Eye (tissue), 1 donor: ENCODE measurements at places on chromosomes 16 and 17.
A peak's percentile ranks its signal among the peaks of the same experiment; 100 is the strongest.

DNA sequence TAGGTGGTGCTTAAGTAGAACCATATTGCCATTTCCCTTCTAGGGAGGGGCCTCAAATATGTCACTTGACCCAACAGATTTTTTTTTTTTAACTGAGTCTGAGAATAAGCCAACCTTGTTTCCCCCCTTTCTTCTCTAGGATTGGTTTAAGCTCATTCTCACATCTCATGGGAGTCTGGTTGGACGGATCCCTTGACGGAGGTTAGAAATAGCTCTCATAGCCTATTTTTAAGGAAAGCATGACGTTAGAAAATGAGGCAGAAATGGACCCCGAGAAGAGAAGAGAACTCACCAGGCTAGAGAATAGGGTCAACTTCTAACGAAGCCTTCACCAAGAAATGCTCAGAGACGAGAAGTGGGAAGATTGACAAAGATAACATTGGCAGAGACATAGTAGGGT lies 95.1 kb upstream of the ZFHX3 start:
- peak; percentile 9 for DNase-seq

- DNase-seq = no peak
Measured at GRCh38 chr16:12099451-12100123, 123.1 kb downstream of the SNX29 start.

- no peak for DNase-seq
Measured at GRCh38 chr16:8925455-8925854, 38.3 kb downstream of the USP7 start.

DNA sequence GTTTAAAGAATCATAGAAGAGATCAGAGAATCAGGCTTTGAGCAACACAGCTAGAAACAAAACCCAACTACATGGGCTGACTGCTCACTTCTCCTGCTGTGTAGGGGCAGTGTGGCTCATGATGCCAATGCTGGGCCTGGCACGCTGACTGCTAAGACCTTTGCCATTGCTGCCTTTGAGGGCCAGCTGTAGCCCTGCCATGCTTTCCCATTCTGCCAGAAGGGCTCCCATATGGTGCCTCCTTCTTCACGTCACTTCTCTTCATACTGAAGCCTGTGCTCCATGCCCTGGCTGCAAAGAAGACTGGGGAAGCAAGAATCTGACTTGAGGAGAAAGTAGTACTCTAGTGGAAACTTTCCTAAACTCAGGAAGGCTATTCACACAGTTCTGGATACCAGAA lies 232.9 kb downstream of the UTP18 start:
- DNase-seq = no peak

GRCh38 chr17:57550016-57550415 lies 195.1 kb downstream of the CCDC182 start:
- no peak for DNase-seq

DNA sequence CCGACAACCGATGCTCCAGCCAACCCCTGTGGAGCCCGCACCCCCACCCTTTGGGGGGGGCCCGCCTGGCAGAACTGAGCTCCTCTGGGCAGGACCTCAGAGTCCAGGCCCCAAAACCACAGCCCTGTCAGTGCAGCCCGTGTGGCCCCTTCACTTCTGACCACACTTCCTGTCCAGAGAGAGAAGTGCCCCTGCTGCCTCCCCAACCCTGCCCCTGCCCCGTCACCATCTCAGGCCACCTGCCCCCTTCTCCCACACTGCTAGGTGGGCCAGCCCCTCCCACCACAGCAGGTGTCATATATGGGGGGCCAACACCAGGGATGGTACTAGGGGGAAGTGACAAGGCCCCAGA lies 17.9 kb downstream of the NGFR start:
- no peak for DNase-seq

- peak; percentile 72 for DNase-seq
Measured at GRCh38 chr17:6555331-6556120, 829 bp downstream of the PITPNM3 start.

GRCh38 chr16:75372236-75372856 lies 61.0 kb downstream of the CFDP1 start:
- DNase-seq = no peak

- DNase-seq = no peak
Measured at GRCh38 chr16:25431472-25431871, 173.8 kb upstream of the ZKSCAN2 start.

GRCh38 chr16:15803618-15804017 lies 53.2 kb downstream of the MYH11 start:
- no peak for DNase-seq

- DNase-seq = peak; percentile 13
Measured at GRCh38 chr17:74858672-74859458, 820 bp downstream of the GRIN2C start.

DNA sequence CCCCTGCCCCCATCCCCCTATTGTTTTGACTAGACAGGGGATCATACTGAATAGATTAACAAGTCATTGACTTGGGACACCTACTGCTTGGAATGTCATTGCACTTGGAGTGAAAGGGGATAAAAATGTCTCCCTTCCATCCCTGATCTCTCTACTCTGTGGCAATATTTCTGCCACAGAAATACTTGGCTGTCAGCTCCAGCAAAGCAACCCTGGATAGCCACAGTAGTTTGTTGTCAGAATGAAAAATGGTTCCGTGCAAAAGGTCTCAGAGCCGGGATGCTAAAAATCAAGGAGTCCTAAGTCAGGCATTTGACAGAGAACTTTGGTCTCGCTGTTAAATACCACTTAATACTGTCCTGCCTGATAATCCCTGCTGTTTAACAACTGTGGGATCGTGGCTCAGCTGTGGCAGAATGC lies 722.0 kb upstream of the SOX9 start:
- DNase-seq = no peak

- no peak for DNase-seq
Measured at GRCh38 chr17:21173543-21173942, 40.4 kb downstream of the TMEM11 start.

DNA sequence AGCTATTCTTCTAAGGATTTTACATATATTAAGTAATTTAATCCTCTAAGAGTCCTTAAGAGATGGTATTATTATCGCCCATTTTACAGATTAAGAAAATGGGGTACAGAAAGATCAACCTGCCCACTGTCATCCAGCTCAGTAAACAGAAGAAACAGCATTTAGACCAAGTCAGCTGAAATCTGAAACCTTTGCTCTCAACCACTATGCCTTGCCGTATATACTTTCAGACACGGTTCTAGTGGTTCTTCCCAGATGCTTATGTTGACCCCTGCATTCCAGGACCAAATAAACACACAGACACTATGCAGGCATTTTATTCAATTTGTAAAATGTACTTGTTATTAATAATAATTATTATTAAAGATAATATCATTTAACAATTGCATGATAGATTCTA lies 854.8 kb downstream of the KCNJ2 start:
- DNase-seq = no peak

- DNase-seq = no peak
Measured at GRCh38 chr16:26697807-26698206, 368.9 kb upstream of the C16orf82 start.

DNA sequence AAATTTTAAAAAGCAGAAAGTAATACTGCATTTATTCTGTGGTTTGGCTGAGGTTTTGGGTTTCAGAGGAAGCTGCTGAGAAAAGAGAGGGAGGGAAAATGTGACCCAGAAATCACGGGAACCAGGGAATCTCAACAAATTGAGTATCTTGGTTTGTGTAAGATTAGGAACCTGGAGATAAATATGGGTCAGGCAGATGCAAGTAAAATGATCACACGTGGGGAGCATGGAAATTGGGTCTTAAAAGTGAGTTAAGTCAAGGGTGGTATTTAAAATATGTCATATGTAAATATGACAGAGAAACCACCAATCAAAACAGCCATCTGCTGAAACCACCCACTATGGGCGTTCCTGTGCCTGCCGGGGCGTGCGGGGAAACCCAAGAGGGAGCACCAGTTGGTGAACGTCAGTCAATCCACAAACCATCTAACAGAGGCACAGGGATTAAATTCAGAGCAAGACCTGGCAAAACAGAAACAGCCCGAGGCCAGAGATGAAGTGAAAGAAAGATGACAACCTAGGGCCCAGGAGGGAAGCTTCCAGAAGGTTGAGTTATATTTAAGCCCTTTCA lies 33.4 kb downstream of the CDH13 start:
- peak; percentile 66 for DNase-seq

- peak; percentile 37 for DNase-seq
Measured at GRCh38 chr16:46885960-46886763, 2.0 kb downstream of the GPT2 start.

DNA sequence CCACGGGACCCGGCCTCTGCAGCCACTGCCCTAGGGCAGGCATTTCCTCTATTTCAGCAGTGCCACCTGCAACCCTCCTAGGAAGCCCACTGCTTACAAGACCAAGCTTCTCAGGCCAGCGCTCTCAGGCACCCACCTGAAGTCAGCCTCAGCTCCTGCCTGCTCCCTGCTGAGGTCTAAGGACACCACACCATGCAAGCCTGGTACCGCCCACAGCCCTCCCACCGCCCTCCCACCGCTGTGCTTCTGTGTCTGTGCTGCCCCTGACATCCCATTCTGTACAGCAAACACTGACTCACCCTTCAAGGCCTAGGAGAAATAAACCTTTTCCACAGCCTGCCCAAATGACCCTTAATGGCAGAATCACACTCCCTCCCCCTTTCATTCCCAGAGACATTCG lies 6.3 kb downstream of the CLUH start:
- DNase-seq = no peak

GRCh38 chr17:27576477-27577083 lies 54.4 kb upstream of the LGALS9 start:
- DNase-seq = peak; percentile 16

DNA sequence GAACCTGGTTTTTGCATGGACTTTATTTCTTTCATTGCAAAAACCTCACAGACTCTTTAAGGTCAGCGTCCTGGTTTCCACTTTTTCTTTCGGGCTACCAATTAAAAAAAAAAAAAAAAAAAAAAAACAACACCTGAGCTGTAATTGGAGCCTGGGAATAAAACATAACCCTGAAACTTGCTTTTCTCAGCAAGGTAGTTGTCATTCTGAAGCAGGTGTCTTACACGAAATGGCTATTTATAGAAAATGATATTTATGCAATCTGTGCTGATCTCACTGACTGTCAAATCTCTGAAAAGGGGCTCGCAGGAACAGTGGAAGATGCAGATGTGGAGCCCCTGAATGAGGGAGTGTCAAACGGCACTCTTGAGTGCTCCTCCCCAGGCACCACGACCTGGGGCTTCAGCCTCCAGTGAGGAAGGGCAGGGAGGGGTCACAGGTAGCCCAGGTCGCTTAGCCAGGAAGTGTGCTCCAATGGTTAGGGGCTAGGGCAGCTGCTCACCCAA lies 10.4 kb upstream of the COTL1 start:
- DNase-seq = no peak

DNA sequence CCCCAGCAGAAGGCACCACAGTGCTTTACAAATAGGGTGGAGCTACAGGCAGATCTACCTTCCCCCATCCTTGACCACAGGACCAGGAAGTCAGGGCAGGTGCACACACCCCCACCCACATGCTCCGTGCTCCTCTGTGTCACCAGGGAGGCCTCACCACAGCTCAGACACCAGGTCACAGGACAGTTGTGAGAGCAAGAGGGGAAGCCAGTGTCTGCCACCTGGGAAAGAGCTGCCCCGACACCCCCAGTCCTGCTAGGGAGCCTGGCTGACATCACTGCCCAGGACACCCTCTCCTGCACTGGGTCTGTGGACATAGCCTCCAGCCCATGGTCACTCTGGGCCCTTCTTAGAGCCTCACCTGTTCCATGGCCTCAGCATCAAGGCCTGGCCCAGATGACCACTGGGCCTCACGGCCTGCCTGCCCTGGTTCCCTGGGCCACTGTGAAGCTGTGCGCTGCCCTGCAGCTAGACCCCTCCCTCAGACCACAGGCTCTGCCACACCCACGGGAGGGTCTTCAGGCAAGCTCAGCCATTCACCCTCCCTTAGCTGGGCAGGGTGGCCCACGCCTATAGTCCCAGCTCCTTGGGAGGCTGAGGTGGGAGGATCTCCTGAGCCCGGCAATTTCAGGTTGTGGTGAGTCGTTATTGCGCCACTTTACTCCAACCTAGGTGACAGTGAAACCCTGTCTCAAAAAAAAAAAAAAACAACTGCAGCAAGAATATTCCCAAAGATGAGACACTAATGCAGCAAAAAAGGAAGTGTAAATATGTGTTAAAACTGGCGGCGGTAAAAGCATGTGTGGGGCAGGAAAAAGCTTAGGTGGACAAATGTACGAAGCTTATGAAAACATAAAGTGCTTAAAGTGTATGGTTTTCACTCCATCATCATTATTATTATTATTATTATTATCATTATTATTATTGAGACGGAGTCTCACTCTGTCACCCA lies 14.2 kb downstream of the POLR3K start:
- DNase-seq = no peak

DNA sequence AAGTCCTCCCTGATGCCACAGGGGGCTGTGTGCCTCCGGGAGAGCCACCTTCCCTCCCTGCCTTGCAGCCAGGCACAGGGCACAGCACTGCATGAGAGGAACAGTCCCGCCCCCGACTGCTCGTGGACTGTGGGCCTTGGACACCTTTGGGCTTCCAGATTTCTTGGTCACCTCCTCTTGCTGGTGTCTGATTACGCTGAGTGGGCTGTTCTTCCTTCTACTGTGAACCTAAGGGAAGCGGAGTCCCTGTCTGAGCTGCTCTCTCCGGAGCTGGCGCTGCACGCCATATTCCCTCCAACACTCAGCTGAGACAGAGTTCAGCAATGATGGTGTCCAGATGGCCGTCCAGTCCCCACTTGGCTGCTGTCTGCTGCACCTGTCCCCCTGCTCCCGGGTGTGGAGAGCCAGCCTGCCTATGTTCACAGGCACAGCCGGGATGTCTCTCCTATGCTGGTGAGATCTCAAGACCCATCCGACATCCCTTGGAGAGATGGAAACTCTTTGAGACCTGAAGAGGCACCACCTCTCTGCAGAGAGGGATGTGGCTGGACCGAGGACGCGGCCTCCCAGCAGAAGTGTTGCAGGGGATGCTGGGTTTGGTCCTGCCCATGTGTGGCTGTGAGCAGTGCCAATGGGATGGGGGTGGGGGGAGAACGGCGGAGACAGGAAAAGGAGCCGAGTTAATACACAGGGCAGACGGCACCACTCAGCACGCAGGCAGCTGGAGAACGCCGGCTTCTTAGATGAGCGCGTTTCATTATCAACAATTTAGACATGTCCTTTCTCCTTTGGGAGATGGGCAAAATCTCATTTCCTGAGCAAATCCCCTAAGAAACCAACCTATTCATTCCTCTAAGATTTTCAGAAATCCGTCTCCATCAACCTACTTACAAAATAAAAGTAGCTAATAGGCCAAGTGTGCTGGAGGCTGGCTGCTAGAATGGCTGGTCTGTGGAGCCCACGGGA lies 171.9 kb downstream of the ENGASE start:
- no peak for DNase-seq

GRCh38 chr17:34306466-34306865 lies 12.8 kb upstream of the CCL8 start:
- DNase-seq = peak; percentile 13

GRCh38 chr17:30950669-30951399 lies 20.0 kb upstream of the RNF135 start:
- peak; percentile 16 for DNase-seq
